ENCODE measurements at places on chromosomes 4 and X.

GRCh38 chrX:150602743-150603142 lies 34.3 kb downstream of the MTM1 start:
- DNase-seq: no peak

GRCh38 chr4:186881521-186882220 lies 158.0 kb upstream of the FAT1 start:
- DNase-seq: no peak

DNA sequence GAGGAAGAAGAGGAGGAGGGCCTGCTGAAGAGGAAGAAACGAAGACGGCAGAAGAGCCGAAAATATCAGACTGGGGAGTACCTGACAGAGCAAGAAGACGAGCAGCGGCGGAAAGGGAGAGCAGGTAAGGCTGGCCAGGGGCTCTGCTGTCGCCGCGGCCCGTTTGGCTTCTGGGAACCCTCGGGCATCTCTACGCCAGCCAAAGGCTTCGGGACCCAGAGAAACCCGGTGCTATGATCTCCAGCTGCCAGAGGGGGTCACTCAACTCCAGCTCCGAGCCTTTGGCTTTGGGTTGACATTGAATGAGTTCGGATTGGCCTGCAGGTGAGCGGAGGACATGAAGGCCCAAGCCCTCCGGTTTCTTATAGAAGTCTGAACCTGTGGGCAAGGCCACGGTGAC lies 42.8 kb downstream of the BCORL1 start:
- DNase-seq: no peak

- DNase-seq: no peak
These were observed 12.1 kb downstream of the TBL1X start for GRCh38 chrX:9476810-9477575.

GRCh38 chrX:72573158-72573511 lies 492 bp upstream of the HDAC8 start:
- DNase-seq: no peak

DNA sequence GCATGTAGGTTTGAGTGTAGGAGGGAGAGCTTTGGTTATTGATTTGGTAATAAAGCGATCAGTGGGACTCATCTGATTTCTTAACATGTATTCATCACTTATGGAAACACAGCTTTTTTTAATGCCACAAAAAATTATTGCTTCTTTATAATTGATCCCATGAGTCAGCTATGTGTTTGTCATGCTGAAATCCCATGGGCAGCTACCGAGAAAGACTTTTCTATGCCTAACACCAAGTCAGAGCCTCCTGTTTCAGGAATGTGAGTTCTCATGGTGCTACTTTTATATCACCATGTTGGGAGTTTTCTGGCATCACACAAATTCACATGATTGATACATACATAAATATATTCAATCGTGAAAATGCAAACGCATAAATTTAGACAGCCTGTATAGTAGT lies 165.7 kb downstream of the RAPGEF2 start:
- no peak for DNase-seq

DNA sequence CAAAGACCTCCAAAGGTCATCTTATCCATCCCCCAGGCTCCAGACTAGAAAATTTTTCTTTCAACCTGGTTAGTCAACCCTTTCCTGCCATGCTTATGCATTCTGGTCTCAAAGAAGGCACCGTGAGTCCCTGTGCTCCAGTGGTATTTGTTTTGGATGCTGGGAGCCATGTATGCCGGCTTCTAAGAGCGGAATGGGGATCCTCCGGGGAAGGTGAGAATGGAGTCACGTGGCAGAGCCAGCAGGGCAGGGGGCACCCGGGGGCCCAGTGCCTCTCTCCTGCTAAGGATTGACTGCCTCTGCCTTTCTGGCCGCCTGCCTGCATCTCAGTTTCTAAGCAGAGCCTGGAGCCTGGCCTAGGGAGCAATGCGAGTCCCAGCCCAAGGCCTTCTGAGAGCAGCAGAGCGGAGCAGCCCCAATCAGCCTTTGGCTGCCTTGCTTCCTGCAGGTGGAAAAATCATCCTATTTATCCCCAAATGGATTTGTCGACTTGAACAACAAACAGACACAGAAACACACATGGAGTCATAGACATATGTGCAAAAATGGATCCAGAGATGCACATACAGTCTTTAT lies 141.0 kb downstream of the PJA1 start:
- DNase-seq: no peak

GRCh38 chr4:4477391-4477790 lies 64.5 kb downstream of the STX18 start:
- no peak for DNase-seq

DNA sequence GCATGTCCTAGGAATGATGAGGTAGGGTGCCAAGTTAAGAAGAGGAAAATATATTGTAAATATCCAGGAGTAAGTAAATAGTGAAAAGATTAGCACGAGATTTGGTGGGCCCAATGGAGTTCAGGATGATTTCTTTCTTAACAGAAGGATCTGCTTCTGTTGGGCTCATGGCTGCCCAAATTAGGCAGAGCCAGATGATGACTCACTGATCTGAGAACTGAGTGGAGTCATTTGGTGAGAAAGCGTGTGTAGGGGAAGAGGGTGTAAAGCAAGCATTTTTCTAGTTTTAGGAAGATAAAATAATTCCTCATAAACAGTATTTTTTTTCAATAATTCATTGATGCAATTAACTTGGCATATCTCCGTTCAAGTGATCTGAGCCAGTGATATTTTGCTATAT lies 1.6 kb downstream of the TBX22 start:
- DNase-seq: no peak

DNA sequence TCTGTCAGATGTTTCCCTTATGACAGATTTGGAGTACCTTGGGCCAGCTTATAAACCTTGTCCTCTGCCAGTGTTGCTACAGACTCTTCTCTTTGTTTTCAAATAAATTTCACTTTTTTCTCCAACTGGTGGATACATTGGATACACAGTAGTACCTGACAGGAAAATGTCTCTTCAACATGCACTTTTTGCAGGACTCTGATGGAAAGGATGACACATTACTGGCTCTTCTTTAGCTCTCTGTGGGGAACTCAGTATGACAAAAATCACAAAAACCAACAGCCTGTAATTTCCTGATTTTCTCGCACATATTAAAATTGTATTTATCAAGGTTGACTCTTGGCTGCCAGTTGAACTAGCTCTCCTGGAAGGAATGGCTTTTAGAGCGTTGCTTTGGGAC lies 61.3 kb upstream of the GIMD1 start:
- no peak for DNase-seq

DNA sequence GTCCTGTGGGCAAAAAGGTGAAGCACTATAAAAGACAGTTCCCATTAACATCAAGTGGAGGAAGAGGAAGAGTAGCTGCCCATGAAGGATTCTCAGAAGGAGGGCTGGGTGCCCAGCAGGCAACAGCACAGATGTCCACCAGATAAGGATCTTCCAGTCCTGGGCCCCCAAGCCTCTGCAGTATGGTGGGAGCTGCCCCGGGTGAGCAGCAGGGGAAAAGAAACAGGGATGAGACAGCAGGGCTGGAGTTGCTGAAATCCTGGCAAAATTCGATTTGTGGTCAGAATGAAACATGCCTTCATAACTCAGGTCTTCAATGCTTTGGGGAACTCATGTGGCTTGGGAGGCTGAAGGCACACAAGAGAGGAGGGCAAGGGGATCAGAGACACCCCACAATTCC lies 94.6 kb downstream of the RASL11B start:
- no peak for DNase-seq

- peak; percentile 65 for DNase-seq
These were observed 10.8 kb upstream of the ADH1A start for GRCh38 chr4:99301376-99302164.

DNA sequence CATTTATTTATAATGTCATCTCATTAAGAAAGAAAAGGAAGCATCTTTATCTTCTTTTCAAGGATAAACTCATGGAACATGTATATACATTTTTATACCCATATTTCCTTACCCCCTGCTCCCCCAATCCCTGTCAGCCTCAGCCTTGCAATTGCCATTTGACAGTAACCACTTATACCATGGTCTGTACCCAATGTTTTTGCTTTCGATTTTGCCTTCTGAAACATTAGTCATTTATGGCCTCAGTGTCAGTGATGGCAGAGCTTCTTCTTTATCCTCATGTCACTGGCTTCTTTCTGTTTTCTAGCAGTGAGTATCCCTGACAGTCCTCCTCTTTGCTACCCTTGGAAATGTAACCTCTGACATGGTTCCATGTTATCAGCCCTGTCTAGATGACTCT lies 228.4 kb downstream of the SPRY1 start:
- no peak for DNase-seq

GRCh38 chr4:4763822-4764557 lies 95.5 kb upstream of the MSX1 start:
- DNase-seq: no peak

DNA sequence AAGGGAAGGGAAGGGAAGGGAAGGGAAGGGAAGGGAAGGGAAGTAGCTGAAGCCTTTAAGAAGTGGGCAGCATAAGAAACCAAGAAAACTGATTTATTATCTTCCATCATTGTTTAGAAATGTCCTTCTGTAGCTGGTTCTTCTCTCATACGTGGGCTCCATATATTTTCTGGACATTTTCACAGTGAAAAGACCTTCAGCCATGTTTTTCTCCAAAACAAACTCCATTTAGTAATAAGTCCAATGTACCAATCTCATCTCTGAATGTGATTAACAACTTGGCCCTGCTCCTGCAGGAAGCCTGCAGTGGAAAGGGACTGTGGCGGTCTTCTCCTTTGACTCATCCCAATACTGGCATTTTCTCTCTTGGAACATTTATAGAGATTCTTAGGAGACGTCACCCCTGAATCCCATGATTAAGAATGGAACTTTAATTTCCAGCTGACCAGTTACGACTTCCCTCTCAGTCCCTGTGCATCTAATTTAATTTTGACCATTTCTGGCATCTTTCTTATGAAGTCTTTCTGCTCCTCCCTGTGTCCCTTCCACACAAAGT lies 96.6 kb upstream of the GUCY1A1 start:
- DNase-seq: no peak

DNA sequence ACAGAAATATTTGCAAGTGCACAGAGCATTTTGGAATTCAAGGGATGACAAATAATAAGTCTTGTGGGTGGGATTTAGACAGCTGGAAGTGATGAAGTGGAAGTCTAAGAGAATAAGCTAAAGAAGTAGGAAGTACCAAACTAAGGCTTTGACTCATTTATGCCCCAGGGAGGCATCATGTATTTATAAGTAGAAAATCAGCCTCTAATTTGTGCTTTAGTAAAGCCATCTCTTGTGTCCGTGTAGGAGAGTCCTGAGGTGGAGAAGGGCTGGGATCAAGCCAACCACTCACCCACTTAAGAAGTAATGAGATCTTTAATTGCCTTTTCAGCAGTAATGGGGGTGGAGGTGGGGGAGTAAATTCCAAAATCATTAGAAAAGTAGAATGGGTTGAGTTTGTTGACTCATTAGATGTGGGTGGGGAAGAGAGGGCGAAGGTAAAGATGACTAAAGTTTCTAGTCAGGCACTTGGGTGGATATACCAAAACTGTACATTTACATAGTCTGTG lies 356.7 kb downstream of the STIM2 start:
- DNase-seq: no peak
